ENCODE measurements at places on chromosomes 16 and 17. TPM values are rescaled to one million over a fixed set of nuclear protein-coding genes. Genes with fewer than 3 reads are reported as not detected.
A peak's percentile ranks its signal among the peaks of the same experiment; 100 is the strongest.

GRCh38 chr17:6872936-6873335, 41.4 kb upstream of the TEKT1 start:
- no peak for DNase-seq

- no peak for DNase-seq
Measured at GRCh38 chr17:36136036-36136435, 32.4 kb downstream of the CCL4 start.

DNA sequence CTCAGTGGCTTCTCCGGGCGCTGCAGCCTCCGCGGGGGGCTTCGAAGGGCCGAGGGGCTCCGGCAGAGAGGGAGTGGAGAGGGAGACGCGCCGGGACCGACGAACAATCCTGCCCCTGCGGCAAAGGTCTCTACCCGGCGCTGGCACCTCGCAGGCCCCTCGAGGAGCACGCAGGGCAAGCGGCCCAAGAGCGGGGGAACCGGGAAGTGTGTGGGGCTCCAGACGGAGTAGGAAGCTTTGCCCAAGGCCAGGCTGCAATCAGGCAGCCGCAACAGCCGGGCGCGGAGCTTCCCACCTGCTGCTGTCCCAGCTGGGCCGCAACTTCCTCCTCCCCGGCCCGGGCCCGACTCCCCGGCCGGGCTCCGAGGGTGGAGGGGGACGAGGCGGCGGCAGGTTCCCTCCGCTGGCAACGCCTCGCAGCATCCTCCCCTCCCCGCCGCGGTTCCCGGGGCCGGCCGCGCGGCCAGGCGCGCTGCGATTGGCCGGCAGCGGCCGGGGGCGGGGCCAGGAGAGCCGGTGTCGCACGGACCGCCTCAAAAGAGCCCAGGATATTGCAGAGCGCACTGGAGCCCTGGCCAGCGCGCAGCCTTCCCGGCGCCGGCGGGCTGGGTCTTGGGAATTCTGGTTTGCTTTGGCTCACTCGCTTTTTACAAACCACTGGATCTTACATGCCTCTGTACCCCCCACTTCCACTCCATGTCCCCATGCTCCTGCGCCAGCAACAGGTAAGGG, at the start of gene KCNJ2:
Gene KCNJ2 (plus strand): TSS at position 556 of the 732 bp plus-strand sequence. CDS start 5,508 bp downstream, outside the sequence.
- DNase-seq = peak; percentile 61

DNA sequence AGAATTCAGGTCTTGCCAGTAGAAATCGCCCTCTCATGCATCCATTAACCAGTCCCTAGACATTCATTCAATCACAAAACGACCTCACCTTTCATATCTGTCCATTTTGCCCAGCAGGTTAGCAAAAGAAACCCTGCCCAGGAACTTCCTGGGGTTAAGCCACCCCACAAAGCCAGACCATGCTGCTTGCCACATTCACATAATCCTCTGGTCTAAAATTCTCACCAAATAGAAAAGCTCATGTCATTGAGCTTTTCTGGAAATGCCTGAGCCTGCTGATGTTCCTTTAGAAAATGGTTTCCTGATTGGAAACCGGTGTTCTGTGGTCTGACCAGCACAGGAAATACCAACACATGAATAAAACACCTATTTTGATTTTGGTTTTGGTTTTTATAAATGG, 21.6 kb upstream of the DYNLRB2 start:
- no peak for DNase-seq

KIF1C gene
- 62.6 TPM for total RNA-seq

All from activated B cell treated with CpG ODN at 0.5 μM for 24 hours (primary cell).